Neural progenitor cell (in vitro differentiated cells): ENCODE measurements at places on chromosomes 16 and 17.

DNA sequence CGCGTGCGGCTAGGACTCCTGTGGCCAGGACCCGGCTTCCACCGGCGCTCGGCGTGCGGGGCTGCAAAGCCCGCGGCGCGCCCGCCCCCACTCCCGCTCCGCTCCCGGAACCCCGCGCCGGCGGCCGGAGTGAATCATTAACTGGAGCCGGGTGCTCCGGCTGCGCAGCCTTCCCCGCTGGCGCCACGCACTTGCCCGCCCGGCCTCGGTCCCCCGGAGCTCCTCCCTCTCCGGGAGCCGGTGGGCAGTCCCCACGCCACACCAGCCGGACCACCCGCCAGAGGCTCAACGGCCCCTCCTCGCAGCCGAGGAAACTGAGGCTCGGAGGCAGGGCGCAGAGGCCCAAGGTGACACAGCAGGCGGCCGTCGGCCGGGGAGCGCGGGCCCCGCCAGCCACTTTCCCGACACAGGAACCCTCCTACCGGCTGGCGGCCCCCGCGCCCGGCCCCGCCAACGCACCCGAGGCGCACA, 580 bp downstream of the BCAR1 start:
- peak; percentile 55 for DNase-seq

- no peak for DNase-seq
Observed at GRCh38 chr16:5820472-5820871, 722.9 kb upstream of the EEF2KMT start.

GRCh38 chr16:66035096-66035495, 331.4 kb upstream of the CDH5 start:
- no peak for DNase-seq

- DNase-seq = no peak
Observed at GRCh38 chr17:3049705-3050295, 13.6 kb downstream of the OR1D5 start.

DNA sequence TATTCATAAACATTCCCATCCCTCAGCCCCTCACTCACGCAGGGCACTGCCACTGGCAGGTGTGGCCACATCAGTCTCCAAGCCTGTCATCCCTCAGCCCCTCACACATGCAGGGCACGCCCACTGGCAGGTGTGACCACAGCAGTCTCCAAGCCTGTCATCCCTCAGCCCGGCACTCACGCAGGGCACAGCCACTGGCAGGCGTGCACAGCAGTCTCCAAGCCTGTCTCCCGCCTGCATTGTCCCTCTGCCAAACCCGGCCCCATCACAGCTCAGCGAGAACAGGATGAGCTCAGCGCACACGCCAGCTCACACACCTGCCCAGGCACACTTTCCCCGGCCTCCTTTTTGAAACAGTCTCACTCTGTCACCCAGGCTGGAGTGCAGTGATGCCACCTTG, 11.4 kb upstream of the KREMEN2 start:
- no peak for DNase-seq

GRCh38 chr17:82938486-82938872, 98.7 kb upstream of the ZNF750 start:
- DNase-seq = no peak

- no peak for DNase-seq
Observed at GRCh38 chr16:21037736-21038135, 112.9 kb downstream of the DNAH3 start.

DNA sequence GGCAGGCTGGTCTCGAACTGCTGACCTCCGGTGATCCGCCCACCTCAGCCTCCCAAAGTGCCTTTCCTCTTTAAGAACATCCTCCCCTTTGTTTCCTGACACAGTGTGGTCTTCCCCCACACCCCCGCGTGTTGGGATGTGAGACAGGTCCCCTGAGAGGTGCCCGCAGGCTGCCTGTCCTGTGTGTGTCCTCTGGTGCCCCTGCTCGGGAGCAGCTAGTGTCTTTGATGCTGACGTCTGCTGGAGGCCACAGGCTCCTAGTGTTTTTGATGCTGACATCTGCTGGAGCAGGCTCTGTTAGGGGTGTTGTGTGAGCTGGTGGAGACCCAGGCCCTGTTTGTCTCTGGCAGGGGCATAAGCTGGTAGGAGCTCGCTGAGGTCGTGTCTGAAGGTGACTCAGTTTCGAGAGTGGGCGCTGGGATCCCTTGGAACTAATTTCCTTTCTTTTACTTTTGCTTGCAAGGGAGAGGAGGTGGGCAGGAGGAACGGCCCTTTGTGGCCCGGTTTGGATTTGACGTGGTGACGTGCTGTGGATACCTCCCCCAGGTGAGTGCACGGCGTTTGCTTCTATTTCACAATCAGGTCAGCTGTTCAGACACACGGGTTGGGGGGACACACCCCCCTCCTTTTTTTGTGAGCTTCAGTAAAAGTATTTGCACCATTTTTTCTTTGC, 6.0 kb downstream of the FN3KRP start:
- DNase-seq = no peak

DNA sequence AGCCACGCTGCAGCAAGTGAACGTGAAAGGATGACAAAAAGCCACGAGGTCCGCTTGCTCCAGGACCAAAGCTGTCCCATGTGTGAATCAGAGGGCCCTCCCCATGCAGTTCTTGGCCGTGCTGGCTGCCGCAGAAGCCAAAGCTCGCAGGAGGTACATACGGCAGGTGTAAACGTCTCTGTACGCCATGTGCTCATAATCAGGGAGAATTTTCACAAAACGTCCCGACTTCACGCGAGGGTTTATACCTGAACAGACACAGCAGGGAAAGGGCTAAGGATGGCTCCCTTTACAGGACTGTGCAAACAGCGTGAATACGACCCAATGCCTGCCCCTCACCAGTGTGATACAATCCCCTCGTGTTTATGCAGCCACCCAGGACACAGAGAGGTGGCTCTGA, 25.3 kb downstream of the FBXO31 start:
- no peak for DNase-seq

DNA sequence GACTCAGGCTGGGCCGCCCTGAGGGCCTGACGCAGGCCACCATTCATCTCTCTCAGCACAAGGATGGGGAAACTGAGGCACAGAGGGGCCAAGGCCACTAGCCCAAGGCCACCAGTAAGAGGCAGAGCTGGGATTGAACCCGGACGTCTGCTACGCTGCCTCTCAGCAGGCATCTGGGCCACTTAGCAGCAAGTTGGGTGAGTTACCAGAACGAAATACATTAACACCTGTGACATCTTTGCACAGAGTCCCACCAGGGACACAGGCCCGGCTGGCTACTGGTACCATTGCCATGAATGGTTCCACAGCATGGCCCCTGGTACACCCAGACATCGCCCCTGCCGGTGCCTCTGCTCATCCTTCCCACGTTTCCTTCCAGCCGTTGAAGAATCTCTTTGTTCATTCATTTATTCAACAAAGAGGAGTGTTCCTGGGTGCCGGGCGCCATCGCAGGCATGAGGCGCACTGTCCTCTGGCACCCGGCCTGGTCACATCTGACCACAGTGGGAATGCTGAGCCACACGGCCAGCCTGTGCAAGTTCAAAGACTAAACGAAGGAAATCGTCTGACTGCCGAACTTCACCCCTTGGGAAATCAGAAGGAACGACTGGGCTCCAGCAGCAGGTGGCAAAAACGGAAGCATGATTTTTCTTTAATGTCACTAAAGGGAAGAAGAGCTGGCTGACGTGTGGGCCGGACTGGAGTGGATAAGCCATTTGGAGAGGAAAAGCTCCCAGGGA, 7.4 kb upstream of the ZNF469 start:
- DNase-seq = no peak

DNA sequence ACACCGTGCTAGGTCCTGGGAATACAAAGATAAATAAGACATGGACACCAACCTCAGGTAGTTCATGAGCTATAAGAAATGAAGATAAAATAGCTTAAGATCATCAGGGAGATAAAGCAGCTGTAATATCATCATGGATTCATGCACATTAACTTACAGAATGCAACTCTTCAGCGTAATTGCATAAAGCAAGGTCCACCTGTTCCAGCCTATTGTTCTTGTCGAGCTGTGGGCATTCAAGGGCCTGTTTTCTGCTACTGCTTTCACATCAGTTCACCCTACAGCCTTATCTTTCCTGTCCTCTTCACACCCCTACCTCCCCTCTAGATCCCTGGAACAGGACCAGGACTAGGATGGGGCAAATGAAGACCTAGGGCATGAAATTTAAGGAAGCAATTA, 133.9 kb downstream of the SPACA3 start:
- no peak for DNase-seq

- no peak for DNase-seq
Observed at GRCh38 chr17:82887255-82888164, 47.7 kb upstream of the ZNF750 start.

- no peak for DNase-seq
Observed at GRCh38 chr17:64355536-64356303, 34.9 kb downstream of the PECAM1 start.

- no peak for DNase-seq
Observed at GRCh38 chr17:72466199-72466598, 345.4 kb downstream of the SOX9 start.

GRCh38 chr16:23848958-23849357, 13.2 kb downstream of the PRKCB start:
- no peak for DNase-seq

DNA sequence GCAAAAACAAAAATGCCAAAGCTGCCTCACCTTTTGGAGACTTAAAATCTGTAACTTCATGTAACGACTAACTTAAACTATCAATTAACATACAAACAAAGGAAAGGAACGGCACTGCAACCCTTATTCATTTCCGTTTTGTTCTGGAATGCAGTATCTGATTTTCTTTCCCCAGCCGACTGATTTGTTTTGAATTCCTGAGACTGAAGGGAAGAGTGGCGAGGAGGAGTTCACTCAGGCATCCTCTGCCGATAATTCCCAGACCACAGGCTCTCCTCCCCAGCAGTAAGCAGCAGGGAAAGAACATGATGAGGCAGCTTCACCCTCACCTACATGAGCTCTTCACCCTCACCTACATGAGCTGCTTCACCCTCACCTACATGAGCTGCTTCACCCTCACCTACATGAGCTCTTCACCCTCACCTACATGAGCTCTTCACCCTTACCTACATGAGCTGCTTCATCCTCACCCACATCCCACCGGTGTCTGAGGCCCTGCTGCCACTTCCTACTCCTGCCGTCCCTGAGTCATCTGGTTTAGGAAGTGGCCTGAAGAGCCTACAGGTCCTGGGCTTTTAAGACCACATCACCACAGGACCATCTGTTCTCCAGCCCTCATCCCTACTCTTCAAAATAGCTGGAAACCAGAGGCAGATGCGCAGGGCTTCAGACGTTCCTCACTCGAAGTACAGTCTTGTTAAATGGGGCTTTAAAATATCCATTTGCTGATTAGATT, 168.0 kb upstream of the RPH3AL start:
- no peak for DNase-seq

DNA sequence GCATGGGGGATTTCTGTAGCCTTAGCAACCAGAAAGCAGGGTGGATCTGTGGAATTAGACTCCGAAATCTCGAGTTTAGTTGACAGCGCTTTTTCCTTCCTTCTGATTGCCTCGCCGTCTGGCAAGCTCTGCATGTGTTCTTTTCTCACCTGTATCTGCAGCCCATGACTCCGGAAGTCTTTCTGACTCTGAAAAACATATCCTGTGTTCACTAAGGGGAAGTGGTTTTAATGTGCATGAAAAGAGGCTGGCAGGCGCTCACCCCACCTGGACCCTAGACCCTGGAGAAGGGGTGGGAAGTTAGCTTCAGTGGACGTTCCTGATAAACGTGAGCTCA, 158.5 kb downstream of the RPTOR start:
- no peak for DNase-seq

DNA sequence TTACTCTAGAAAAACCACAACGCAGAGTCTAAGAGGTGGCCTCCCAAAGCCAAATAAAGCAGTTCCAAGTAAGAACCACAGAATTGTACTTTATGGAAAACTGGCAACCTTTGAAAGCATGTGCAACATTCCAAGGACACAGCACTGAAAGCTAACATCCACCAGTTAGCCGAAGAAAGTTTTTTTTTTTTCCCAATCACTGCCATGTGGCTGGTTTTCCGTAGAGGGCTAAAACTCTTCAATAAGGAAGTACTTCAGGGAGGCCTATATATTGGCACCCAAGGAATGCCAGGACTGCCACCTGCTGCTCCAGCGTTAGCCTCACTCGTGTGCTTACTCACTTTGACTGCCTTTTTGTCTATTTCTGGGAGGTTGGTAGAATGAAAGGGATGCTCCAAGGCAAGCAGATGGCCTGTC, 25.2 kb downstream of the CEP95 start:
- no peak for DNase-seq

DNA sequence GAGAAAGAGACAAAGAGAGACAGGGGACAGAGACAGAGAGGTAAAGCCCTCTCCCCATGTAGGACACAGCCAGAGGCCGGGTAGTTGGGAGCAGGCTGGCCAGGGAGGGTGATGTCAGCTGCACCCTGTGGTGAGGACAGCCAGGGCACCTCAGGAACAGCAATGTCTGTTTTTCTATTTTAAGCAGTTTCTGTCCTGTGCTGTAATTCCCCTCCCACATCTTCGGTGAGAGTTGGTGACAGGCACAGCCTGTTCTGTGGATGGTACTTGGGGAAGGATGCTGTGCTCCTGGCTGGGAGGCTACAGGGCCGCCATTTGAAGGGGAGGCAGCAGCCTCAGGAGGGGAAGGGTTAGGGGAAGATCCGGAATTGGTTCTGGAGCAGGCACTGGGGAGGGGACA, 163.5 kb downstream of the SDK2 start:
- DNase-seq = no peak

- peak; percentile 93 for DNase-seq
Observed at GRCh38 chr16:10579965-10580882, at the start of gene EMP2. TSS of gene EMP2 (minus strand) at chr16:10580598. CDS start at chr16:10547617, 32,981 bp downstream.

GRCh38 chr16:13402601-13403000, 501.2 kb downstream of the SHISA9 start:
- no peak for DNase-seq

DNA sequence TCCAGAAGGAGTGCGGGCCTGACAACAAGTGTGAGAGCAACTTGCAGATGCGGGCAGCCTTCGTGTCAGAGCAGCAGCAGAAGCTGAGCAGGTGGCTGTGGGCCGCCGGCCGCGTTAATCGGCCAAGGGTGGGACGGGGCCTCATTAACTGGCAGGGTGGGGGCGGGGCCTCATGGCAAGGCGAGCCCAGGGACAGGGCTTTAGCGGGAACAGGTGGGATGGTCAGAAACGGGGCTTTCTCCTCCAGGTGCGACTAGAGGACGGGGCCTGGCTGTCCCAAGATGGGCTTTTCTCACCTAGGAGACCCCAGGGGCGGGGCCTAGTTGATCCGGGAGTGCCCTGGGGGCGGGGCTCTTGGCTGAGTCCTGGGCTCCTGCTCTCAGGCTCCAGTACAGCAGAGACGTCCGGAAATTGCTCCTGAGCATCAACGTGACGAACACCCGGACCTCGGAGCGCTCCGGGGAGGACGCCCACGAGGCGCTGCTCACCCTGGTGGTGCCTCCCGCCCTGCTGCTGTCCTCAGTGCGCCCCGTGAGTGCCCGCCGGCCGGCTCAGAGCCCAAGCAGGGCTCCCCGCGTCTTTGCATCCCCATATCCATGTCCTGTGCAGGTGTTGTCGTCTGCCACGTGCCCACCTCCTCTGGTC, 18.4 kb upstream of the PDK2 start:
- DNase-seq = peak; percentile 58

DNA sequence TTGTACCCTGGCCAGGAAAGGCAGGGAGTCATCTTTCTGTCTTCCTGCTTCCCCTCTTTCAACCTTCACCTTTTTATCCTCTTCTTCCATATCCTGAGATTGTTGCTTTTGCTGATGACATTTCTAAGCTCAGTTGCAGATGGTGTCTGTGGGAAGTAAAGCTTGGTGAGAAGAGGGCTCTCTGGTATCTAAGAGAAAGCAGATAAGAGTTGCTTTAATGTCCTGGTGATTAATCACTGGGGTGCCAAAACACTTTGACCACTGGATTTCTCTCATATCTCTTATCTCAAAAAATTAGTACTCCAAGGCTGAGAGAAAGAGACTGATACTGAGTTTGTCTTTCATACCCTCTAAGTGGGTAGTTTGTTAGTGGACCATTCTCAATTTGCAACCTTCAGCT, 71.3 kb downstream of the NEUROD2 start:
- DNase-seq = no peak

GRCh38 chr16:23590181-23590580, 5.9 kb downstream of the NDUFAB1 start:
- no peak for DNase-seq
